ENCODE measurements at places on chromosomes 3 and 15.

- peak; percentile 81 for DNase-seq
These were observed 11.7 kb upstream of the NMB start for GRCh38 chr15:84669726-84670125.

DNA sequence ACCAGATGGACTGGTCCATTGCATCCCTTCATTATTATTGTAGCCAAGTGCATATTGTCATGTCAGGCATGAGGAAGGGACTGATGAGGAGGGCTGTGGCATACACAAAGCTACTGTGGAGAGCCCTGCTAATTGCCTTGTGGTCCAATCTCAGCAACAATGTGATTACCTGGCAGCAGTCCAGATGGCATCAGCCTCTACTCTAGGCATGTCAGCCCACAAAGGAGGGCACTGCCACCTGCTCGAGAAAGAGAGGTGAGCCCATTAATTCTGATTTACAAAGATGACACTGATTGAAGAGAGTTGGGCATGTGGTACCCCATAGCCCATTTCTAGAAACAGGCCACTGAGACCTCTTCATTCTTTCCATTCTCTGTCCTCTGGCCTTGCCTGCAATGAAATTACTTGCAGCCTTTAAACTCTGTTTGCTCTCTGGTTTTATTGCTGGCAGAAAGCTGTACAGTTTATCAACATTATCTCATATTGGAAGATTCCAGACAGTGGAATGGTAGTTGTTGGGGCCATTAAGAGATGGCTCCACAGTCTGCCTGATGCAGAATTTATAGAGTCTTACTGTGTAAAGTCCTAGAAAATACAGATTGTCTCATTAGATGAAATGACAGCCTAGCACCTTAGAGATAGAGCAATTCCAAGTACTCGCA lies 307.7 kb downstream of the ARPP21 start:
- no peak for DNase-seq

GRCh38 chr3:106125321-106125720 lies 256.5 kb upstream of the CBLB start:
- DNase-seq: no peak

GRCh38 chr15:72319360-72319984 lies 485 bp downstream of the CELF6 start:
- peak; percentile 95 for DNase-seq

GRCh38 chr15:45399381-45400212 lies 21.3 kb upstream of the GATM start:
- DNase-seq: no peak

Data from osteoblast (primary cell).